ENCODE measurements at places on chromosomes 6 and 20. TPM values are rescaled to one million over a fixed set of nuclear protein-coding genes. Genes with fewer than 3 reads are reported as not detected.

Gene HS3ST5
- polyA plus RNA-seq: not detected

Gene IRAK1BP1
- 0.76 TPM for polyA plus RNA-seq

Gene PTCHD4
- polyA plus RNA-seq: not detected

Gene C20orf144
- not detected for polyA plus RNA-seq

Gene EBF4
- polyA plus RNA-seq: 0.09 TPM

GRCh38 chr6:56356426-56356825 lies 109.0 kb upstream of the COL21A1 start:
- DNase-seq: no peak

GRCh38 chr6:169131390-169131789 lies 122.3 kb downstream of the THBS2 start:
- no peak for DNase-seq

DNA sequence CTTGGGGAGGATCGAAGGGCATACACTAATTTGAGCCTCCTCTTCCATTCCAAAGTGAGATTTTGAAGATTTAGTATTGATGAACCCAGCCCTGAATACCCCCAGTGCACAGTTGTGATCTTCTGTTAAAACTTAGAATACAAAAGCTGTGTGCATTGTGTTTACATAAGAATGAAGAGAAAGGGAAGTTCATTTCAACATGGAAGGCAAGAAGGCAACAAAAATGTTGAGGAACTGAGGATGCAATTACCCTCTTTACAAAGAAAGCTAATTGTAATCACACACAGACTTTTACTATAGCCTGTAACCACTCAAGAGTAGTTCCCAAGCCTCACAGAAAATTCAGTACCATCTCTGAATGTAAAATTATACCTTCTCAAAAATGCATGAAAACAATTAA lies 49.3 kb downstream of the GFOD1 start:
- DNase-seq: no peak

DNA sequence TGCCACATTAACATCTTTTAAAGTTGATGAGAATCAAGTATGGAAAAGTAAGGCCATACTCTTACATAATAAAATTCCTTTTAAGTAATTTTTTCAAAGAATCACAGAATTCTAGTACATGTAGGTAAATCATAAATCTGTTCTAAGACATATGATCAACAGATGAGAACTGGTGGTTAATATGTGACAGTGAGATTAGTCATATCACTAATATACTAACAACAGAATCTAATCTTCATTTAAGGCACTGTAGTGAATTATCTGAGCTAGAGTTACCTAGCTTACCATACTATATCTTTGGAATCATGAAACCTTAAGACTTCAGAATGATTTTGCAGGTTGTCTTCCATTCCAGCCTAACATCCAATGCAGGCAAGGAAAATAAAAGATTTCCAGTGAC lies 11.6 kb downstream of the PLN start:
- no peak for DNase-seq

DNA sequence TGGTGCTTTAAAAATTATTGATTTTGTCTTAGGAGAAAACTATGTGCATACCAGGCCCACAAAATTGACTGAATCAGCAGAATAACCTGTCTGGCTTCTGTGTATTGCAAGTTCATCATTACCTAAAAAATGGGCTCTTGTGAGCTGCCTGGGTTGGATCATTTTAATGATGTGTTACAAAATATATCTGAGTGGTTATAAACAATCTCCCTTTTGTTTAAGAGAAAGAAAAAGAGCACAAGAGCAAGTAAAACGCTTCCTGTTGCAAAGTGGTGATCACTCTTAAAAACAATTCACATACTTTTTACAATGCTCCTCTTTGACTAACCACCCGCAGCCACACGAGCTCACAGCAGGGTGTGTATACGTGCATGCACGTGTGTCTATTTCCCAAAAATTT lies 335.1 kb downstream of the HDGFL1 start:
- DNase-seq: no peak

DNA sequence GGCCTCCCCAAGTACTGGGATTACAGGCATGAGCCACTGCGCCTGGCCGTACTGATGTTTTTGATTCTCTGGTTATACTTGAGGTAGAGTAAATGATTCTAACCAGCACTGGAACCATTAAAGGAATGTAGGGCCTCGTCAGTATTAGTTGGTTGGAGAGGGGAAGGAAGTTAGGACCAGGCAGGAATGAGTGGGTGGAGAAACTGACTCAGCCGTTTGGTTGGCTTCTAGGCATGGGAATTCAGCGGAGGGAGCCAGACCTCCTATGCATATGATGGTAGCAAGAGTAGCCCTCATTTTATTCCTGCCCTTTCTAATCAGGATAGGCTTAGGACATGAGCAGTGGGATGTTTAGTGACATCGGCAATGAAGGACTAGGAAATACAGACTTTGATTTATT lies 19.0 kb upstream of the SERINC3 start:
- DNase-seq: no peak

DNA sequence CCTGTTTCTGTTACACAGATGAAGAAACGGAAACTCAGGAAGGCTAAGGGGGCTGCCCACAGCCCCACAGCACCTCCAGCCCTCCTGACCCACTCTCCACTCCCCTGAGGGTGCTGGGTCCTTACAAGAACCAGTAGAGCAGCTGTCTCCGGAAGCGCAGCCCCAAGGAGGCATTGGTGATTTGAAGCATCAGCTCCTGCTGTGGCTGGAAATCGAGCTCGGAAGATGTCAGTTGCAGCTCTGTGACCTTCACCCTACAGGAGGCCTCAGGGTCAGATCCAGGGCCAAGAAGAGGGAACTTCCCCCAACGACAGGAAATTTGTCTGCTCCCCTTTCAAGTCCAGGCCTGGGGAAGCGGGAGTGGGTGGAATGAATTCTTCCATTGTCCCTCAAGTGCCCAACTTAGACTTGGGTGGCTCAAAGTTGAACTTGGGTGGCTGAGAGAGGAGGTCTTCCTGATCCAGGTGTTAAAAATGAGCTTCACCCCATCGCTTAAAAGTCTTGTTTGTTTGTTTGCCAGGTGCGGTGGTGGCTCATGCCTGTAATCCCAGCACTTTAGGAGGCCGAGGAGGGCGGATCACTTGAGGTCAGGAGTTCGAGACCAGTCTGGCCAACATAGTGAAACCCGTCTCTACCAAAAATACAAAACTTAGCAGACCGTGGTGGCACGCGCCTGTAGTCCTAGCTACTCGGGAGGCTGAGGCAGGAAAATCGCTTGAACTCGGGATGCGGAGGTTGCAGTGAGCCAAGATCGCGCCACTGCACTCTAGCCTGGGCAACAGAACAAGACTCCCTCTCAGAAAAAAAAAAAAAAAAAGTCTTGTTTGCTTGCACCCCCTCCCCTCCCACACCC lies 1.9 kb downstream of the PLTP start:
- DNase-seq: no peak

DNA sequence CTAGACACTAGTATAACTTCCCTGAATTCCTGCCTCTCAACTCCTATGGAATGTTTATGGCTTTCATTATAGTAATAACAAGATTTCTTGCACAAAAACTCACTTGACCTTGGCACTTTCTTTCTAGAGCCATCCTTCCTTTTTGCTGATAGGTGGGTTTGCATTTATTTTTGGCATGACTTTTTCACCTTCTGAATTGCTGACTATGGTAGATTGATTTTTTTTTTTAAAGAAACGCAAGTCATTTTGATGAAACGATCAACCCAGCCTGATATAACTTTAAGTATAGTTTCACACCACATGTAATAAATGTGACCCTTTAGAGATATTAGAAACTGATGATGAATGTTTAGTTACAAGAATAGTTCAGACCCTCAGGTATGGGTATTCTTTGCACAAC lies 61.8 kb downstream of the BMP6 start:
- no peak for DNase-seq
